ENCODE measurements at places on chromosomes 5 and 9. TPM values are rescaled to one million over a fixed set of nuclear protein-coding genes. Genes with fewer than 3 reads are reported as not detected.

The ANXA2R gene
- total RNA-seq, result 48.9 TPM

The ANKRD31 gene
- 0.56 TPM for total RNA-seq

DNA sequence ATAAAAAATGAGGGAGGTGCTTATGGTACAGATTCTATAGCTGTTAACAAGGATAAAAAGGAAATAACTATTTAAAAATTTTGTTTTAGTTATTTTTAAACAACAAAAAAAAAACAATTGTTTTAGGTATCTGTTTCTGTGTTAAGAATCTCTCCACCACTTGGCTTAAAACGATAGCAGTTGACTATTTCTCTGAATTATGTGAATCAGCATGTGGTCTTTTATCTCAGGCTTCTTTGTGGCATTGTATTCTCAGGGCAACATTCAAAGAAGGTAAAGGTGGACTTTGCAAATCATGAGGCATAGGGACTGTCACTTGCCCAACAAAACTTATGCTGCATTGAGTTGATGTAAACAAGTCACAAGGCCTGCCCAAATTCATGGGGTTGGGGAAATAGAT, 55.2 kb downstream of the ERBIN start:
- no peaks in the 10 kb centered on the region for H3K27me3 ChIP-seq
- no peak overlapping the region for H3K4me3 ChIP-seq
- no peak for DNase-seq
- peaks cover 14% of the 10 kb centered on the region for H3K4me1 ChIP-seq
- no peak overlapping the region for H3K27ac ChIP-seq

GRCh38 chr9:132268725-132269352, 85.9 kb downstream of the SETX start:
- no peaks in the 10 kb centered on the region for H3K4me1 ChIP-seq
- H3K36me3 ChIP-seq, result peaks cover 83% of the 10 kb centered on the region
- no peak overlapping the region for H3K27ac ChIP-seq
- H3K4me3 ChIP-seq, result no peak overlapping the region

- no peaks in the 10 kb centered on the region for H3K27me3 ChIP-seq
- H3K4me1 ChIP-seq, result no peaks in the 10 kb centered on the region
- H3K36me3 ChIP-seq, result peaks cover 34% of the 10 kb centered on the region
- H3K4me3 ChIP-seq, result no peak overlapping the region
- no peak for DNase-seq
- no peak overlapping the region for H3K27ac ChIP-seq
Observed at GRCh38 chr5:157817387-157817702, 41.6 kb downstream of the CLINT1 start.

DNA sequence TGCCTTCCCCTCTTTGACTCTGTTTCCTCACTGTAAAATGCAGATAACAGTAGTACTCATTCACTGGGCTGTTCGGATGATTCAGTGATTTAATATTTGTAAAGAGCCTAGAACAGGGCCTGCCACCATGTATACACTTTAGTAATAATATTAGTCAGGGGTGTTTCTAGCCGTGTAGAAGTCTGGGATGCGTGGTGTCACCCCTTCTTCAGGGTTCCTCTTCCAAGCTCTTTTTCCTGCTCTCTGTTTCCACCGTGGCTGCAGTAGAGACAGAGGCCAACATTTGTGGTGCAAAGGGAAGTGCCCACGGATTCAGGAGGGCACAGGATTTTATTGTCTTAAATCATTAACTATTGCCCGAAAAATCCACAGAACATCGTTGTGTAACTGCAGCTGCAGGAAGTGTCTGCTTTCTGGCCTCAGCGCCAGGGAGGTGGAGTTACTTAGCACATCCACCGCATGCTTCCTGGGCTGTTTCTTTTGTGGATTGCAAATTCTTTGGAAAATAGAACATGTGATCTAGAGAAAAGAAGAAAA, 61.7 kb downstream of the TRIO start:
- no peak overlapping the region for H3K27ac ChIP-seq
- no peak for DNase-seq
- H3K4me1 ChIP-seq, result no peaks in the 10 kb centered on the region
- no peak overlapping the region for H3K4me3 ChIP-seq

DNA sequence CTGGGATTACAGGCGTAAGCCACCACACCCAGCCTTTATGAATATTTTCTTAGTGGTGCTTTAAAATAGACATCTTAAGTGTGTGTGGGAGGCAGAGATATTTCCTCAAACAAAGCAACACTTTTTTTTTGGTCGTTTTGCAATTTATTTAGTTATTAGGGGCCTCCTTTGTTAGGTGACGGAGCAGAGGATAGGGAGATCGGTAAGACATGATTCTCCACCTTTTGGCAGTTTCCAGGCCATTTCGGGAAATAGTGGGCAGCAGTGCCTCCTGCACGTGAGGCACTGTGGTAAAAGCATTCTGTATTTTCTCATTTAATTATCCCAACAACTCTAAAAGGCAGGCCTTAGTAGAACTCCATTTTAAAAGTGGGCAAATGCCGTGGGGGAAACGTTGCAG, 1.9 kb downstream of the OCLN start:
- H3K4me3 ChIP-seq, result no peak overlapping the region
- DNase-seq, result no peak
- H3K4me1 ChIP-seq, result peaks cover 22% of the 10 kb centered on the region

DNA sequence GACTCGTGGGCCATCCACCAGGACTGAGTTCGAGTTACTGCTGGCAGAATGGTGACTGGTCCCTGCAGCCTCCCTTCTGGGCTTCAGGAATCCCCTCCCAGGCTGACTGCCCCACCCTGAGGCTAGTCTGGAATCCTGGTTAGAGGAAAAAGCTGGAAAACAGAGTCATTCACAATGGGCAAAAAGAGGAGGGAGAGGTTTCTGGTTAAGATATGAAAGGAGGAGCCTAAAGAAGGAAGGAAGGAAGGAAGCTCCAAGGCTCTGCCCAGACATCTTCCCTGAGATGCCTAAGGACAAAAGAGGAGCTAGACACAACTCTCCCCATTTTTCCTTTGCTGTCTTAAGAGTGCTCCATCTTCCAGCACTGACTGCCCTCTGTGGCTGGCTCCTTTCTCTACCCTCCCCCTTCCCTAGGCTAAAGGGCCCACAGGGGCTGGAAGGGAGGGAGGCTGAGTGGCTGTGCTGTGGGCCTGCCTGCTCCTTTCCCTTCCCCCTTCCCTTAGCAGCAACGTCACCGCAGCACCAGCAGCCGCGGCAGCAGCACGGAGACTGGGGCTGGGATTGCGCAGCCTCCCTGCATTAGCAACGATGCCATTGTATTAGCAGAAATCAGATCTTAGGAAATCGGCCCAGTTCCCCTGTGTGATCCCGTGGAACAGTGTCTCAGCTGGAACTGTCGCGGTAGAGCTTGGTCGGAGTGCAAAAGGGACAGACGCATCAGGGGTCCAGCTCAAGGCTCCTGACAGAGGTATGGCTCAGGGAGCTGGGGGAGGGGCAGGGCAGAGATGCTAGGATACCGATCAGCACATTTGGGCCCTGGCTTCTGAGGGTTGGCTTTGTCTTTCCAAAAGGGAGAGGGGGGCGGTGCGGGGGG, 48.7 kb downstream of the RUSC2 start:
- no peaks in the 10 kb centered on the region for H3K36me3 ChIP-seq
- H3K27me3 ChIP-seq, result peaks cover 8% of the 10 kb centered on the region
- no peak overlapping the region for H3K27ac ChIP-seq
- no peak for DNase-seq
- H3K4me3 ChIP-seq, result no peak overlapping the region

DNA sequence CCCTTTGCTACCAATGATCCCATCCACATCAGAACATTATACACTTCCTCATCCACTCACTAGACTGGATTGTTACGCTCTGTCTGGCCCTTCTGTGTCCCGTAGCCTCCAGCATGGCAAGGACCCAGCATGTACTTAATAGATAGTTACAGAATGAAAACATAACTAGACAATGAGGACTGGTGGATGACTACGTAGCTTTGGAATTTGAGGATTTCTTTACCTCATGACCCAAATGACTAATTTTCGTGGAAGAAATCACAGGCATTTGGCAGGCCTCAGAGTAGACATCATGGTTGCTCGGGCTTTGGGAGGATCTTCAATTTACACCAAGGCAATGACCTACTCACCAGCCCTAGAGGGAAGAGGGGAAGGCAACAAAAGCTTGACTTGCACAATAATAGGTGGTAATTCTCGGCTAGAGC, 299.8 kb downstream of the TLE1 start:
- no peak for DNase-seq
- no peak overlapping the region for H3K27ac ChIP-seq
- H3K4me1 ChIP-seq, result no peaks in the 10 kb centered on the region

DNA sequence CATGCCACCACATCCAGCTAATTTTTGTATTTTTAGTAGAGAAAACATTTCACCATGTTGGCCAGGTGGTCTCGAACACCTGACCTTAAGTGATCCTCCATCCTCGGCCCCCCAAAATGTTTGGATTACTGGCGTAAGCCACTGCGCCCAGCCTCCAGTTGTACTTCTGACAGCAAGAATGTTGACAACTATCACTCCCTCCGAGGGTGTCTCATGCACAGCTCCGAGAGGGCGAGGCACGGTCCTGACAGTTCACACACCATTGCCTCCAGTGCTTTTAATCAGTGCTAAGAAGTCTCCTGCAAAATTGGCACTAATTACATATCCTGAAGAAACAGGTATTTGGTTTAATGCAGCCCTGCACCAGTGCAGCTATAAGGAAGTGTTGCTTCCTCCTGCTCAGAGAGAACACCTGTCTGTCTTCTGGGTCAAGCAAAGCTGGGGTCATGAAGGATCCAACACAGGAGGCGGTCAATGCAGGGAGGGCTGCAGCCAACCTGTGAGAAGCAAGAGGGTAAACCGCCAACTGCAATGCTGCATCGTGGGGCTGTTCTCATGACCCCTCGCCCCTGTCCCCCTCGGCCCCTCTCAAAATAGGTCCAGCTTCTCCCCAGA, 184.0 kb downstream of the MED10 start:
- H3K4me1 ChIP-seq, result no peaks in the 10 kb centered on the region
- no peaks in the 10 kb centered on the region for H3K36me3 ChIP-seq
- H3K27ac ChIP-seq, result no peak overlapping the region
- H3K27me3 ChIP-seq, result no peaks in the 10 kb centered on the region

- no peak overlapping the region for H3K4me3 ChIP-seq
- no peaks in the 10 kb centered on the region for H3K4me1 ChIP-seq
- no peak overlapping the region for H3K27ac ChIP-seq
- H3K36me3 ChIP-seq, result peaks cover 3% of the 10 kb centered on the region
Observed at GRCh38 chr9:76161106-76161505, 233.1 kb downstream of the RFK start.

- no peak overlapping the region for H3K4me3 ChIP-seq
- H3K36me3 ChIP-seq, result no peaks in the 10 kb centered on the region
- H3K27ac ChIP-seq, result no peak overlapping the region
- peaks cover 7% of the 10 kb centered on the region for H3K4me1 ChIP-seq
- DNase-seq, result no peak
Observed at GRCh38 chr9:125785248-125785751, 38.1 kb downstream of the PBX3 start.

GRCh38 chr9:2291980-2292704, 277.0 kb downstream of the SMARCA2 start:
- H3K36me3 ChIP-seq, result no peaks in the 10 kb centered on the region
- DNase-seq, result no peak

GRCh38 chr9:125906893-125907292, 159.7 kb downstream of the PBX3 start:
- H3K4me1 ChIP-seq, result no peaks in the 10 kb centered on the region
- no peaks in the 10 kb centered on the region for H3K36me3 ChIP-seq
- DNase-seq, result no peak
- no peaks in the 10 kb centered on the region for H3K27me3 ChIP-seq
- no peak overlapping the region for H3K4me3 ChIP-seq
- no peak overlapping the region for H3K27ac ChIP-seq

DNA sequence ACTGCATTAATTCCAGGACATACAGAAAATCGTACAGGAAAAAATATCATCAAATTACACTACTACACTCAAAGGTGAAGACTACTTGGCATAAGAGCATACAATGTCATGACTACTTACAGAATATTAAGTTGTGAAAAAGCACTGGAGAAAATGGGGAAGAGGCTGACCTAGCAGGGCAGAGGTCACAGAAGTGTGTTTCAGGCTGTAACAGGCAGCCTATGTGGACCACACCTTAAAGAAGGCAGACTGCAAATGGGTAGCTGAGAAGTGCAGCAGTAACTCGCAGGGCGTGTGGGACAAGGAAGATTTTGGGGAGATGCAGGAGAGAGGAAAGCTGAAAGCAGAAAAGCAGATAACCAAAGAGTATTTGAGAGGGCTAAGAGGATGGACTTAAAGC, 167.0 kb upstream of the PIK3R1 start:
- H3K27ac ChIP-seq, result no peak overlapping the region
- H3K27me3 ChIP-seq, result peaks cover 2% of the 10 kb centered on the region
- no peaks in the 10 kb centered on the region for H3K4me1 ChIP-seq
- no peak for DNase-seq

- H3K4me3 ChIP-seq, result no peak overlapping the region
- H3K4me1 ChIP-seq, result no peaks in the 10 kb centered on the region
- no peak overlapping the region for H3K27ac ChIP-seq
- DNase-seq, result no peak
- no peaks in the 10 kb centered on the region for H3K36me3 ChIP-seq
- H3K27me3 ChIP-seq, result no peaks in the 10 kb centered on the region
Observed at GRCh38 chr5:51669095-51669494, 285.8 kb downstream of the ISL1 start.

DNA sequence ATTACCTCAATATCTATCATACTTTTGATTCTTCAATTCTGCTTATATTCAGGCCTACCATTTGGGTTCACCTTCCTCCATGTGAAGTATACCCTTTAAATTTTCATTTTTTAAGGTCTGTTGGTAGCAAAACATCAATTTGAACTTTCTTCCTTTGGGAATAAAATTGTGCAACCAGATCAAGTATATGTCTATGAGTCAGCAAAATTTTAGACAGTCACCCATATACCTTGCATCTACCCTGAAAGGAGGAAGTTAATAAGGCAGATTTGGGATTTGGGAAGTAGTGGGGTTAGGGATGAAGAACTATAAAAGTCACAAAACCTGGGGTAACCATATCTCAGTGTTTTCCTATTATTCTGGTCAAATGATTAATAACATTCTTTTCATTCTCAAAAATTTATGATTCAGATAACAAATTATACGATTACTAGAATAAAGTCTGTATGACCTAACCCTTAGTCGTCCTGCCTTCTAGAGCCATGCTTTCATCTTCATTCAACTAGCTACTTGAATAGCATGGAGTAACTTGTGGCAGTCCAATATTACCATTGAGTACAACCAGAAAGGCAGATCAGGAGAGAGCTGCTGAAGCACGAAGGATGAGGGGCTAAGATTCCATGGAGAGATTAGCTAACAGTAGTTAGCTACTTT, 2.8 kb upstream of the IL33 start:
- H3K27ac ChIP-seq, result no peak overlapping the region
- no peak for DNase-seq
- H3K27me3 ChIP-seq, result peaks cover 7% of the 10 kb centered on the region
- H3K36me3 ChIP-seq, result no peaks in the 10 kb centered on the region

Measured in CD4-positive, alpha-beta T cell (primary cell).